ENCODE measurements at places on chromosomes 4 and X.

GRCh38 chr4:111883557-111883999 lies 261.7 kb upstream of the FAM241A start:
- DNase-seq = no peak

DNA sequence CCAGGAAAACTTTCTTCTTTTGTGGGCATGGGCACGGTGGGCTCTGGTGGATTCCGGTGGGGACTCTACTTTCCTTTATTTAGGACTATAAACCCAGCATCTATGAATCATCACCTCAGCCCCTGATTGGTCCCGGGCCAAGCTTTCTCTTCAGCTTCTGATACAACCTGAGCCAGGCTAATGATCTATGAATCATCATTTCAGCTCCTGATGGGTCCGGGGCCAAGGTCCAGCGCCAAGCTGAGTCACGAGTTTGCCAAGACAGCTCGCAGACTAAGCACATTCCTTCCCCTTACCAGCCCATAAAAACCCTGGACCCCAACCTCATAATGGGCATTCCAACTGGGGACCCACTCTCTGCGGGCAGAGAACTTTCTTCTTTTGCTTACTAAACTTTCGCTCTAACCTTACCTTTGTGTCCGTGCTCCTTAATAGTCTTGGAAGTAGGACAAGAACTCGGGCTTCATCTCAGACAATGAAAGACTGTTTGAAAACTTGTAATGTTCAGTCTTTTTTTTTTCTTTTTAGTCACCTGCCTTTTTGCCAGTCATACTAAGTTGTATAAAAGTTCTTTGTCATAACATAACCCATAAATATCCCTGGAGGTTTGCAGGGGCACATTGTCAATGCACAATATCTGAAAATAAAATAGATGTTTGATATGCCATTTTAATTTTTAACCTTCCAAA lies 904.9 kb upstream of the EPHA5 start:
- peak; percentile 20 for DNase-seq

- no peak for DNase-seq
These were observed 778.4 kb upstream of the FRG1 start for GRCh38 chr4:189162073-189162789.

DNA sequence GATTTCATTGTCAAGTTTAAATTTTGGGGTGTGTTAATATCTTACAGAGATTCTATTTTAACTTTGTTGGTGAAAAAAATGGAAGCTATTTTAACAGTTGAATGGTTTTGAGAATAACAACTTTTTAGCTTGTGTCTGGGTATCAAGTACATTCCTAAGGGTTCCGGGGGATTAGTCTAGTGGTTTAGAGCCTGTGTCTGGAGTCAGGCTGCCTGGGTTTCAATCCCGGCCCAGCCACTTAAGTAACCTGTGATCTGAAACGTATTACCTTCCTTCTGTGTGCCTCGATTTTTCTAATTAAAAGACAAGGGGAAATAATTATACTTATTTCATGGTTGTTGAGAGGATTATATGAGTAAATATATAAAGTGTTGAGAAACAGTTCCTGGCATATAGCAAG lies 288.6 kb upstream of the NR3C2 start:
- no peak for DNase-seq

DNA sequence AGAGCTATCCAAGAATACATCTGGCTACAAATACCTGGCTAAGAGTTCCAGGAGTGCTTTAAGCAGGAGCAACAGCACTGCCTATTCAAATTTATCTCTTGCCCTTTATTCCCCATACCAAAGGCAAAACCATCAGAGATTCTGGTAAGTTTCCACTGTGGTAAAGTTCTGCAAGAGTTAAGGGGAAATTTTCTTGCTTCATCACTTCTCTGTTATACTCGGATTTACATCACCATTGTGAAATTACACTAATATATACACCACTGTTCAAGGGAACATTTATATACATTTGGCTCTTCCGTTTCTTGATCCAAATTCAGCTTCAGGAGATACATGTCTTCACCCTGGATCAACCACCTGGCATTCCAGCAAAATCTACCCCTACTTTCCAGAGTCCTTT lies 70.8 kb upstream of the PTPN13 start:
- DNase-seq = no peak

DNA sequence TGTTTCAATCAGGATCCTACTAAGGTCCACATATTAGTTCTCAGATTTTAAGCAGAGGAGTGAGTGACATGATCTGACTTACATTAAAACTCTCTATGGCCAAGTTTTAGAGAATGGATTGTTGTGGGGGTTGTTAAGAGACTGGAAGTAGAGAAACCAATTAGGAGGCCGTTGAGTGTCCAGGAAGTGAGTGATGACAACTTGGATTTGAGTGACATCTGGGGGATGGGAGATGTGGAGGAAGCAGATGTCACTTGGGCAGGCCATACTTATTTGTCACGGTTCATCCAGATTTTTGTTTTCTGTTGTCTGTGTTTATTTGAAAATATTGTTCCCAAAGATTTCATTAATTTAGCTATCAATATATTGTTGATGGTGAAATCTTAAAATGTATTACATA lies 28.3 kb downstream of the ADD1 start:
- DNase-seq = no peak

- no peak for DNase-seq
These were observed 14.8 kb downstream of the BLOC1S4 start for GRCh38 chr4:6730603-6731317.

DNA sequence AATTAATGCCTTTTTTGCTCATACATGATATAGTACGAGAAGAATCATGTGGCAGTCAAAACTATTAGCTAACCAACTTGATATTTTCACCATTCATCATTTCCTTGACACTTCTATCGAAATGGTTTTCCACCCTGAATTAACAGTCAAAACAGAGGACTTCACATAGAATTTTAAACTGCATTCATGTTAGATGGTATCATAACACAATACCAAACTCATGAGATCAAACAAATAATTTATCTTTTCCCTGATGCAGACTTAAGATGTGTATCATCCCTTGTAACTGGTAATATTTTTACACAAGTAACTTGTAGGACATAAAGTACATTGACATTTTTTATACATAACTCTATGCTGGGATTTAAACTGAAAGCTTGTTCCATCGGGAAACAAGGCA lies 18.2 kb upstream of the ANTXR2 start:
- DNase-seq = no peak
